CD14-positive monocyte (primary cell): ENCODE measurements at places on chromosomes 13 and 19.

- DNase-seq, result no peak
Observed at GRCh38 chr19:29645911-29646310, 19.4 kb upstream of the PLEKHF1 start.

- DNase-seq, result no peak
Observed at GRCh38 chr13:94598281-94598680, 2.3 kb upstream of the TGDS start.

- DNase-seq, result no peak
Observed at GRCh38 chr13:61880578-61881283, 465.1 kb upstream of the PCDH20 start.

GRCh38 chr19:11881151-11881800 lies 6.3 kb upstream of the ZNF69 start:
- DNase-seq, result peak; percentile 66

DNA sequence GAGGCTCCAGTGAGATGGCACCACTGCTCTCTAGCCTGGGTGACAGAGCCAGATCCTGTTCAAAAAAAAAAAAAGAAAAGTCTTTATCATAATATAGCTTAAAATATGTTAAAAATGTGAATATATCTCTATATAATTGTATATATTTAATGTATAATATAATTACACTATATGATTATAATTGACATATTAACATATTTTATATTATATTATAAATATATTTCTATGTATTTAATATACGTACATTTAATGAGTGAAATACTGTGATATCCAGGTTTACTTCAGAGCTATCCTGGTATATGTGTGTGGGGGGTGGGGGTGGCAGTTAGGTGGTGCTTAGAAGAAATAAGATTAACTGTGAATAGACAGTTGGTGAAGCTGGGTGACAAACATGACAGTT lies 35.6 kb upstream of the SPRY2 start:
- no peak for DNase-seq

DNA sequence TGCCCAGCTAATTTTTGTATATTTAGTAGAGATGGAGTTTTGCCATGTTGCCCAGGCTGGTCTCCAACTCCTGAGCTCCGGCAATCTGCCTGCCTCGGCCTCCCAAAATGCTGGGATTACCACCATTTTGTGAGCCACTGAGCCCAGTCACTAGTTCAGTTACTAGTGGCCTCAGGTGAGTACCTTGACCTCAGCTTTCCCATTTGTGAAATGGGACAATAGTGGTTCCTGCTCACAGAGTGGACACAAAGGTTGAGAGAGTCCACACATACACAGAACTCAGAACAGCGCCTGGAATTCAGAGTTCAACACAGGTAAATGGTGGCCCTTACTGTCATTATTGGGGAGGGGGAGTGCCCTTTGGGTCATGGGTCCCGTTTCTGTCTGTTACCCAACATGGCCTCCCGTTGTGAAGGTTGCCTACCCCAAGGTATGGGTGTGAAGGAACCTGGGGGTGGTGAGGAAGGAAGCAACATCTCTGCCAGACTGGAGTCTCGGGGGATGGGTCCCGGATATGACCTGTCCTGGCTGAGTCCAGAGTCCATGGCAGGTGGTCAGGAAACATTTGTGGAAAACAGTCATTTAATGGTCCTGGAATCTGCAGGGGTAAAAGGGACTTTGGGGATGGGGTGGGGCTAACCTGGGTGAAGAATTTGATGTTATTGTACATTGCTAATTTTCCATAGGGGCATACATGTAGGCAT lies 11.7 kb upstream of the IRGC start:
- DNase-seq, result no peak

DNA sequence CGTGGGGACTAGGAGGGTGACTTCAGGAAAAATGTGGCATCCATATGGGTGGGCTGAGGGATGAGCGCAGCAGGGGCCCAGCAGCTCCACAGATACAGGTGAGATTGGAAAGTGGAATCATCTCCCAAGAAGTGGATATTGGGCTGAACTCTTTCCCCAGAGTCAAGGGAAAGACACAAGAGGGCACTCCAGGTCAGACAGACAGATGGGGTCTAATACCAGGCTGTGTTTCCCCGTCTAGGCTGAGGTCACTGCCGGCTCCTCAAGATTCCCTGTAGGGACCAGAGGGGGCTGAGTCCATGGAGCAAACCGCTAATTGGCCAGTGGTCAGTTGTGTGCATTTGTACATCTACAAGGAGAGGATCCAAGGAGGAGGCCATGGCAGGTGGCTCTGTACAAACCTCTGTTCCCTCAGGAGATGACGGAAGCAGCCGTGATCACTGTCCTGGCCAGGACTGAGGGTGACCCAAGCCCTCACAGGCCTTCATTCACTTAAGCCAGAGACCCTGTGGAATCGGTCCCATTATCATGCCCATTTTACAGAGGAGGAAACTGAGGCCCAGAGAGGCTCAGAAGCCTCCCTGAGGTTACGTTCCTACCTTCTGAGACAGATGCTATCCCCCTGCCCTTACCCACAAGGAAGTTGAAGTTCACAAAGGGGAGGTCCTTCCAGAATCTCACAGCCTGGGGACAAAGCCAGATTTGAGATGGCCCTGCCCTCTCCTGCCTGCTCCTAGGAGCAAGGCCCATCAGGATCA lies 14.9 kb upstream of the IGLON5 start:
- DNase-seq, result no peak

DNA sequence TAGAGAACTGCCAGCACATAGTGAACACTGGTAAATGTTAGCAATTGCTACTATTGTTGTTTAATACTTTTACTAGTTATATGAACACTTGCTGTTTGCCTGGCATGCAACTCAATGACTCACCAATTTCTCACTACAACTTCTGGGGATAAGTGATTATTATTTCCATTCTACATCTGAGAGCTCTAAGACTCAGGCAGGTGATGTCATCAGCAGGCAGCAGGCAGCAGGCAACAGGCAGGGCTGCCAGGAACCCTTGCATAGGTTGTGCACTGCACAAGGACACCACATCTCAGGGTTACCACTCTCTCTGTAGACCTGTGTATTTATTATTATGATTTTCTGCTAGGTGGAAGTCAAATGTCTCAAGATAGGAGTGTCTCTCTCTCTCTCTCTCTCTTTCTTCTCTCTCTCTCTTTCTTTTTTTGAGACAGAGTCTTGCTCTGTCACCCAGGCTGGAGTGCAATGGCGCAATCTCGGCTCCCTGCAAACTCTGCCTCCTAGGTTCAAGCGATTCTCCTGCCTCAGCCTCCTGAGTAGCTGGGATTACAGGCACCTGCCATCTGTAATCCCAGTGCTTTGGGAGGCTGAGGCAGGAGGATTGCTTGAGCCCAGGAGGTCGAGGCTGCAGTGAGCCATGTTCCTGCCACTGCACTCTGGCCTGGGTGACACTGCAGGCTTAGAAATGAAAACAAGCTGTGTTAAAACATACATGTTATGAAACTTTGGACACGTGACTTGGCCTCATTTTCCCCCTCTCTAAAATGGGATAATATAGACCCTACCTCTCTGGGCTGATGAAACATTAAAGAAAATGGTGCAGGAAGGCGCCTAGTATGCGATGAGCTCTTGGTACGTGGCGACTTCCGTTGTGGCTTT lies 22.7 kb downstream of the HPN start:
- DNase-seq, result no peak

GRCh38 chr13:93698016-93698613 lies 471.5 kb downstream of the GPC6 start:
- no peak for DNase-seq

DNA sequence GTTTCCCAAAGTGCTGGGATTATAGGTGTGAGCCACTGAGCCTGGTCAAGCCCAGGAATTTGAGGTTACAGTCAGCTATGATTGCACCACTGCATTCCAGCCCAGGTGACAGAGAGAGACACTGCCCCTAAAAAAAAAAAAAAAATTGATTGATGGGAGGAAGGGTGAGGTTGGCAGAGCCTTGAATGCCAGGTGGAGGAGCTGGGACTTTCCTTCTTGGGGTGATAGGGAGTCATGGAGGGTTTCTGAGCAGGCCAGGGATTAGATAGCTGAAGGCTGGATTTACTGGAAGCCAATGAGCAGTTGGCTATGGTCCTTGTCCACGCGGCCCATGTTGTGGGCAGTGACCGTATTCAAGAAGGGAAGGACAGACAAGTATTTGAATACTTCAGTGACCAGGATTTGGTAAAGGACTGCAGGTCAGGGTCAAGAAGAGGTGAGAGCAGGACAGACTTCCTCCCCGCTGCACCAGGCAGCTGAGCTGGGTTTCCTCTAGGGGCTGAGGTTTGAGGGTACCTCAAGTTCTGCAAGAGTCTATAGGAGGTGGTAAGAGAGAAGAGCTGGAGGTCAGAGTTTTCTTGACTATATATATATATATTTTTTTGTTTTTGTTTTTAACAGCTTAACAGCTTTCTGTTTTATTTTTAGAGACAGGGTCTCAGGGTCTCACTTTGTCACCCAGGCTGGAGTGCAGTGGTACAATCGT lies 6.9 kb upstream of the ICAM4 start:
- no peak for DNase-seq

DNA sequence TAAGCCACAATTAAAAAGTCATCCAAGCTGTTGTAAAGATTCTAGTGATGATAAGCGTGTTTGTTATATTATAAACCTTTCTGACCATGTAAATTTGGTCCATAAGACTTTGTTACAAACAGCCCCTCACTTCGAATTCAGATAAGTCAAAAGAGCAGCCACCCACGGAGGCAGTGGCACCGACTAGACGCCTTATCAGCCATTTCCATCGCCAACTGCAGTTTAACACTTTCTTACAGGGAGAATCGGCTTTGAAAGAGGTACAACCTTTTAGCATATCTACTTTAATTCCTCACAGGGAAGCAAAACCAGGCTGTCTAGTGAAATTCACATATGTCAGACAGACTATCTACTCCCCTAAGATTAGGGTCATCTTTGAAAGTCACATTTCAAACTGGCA lies 47.5 kb downstream of the SOX21 start:
- DNase-seq, result no peak

- no peak for DNase-seq
Observed at GRCh38 chr19:49073514-49074378, 1.2 kb upstream of the KCNA7 start.

- DNase-seq, result no peak
Observed at GRCh38 chr13:112252804-112253590, 123.2 kb upstream of the SPACA7 start.

DNA sequence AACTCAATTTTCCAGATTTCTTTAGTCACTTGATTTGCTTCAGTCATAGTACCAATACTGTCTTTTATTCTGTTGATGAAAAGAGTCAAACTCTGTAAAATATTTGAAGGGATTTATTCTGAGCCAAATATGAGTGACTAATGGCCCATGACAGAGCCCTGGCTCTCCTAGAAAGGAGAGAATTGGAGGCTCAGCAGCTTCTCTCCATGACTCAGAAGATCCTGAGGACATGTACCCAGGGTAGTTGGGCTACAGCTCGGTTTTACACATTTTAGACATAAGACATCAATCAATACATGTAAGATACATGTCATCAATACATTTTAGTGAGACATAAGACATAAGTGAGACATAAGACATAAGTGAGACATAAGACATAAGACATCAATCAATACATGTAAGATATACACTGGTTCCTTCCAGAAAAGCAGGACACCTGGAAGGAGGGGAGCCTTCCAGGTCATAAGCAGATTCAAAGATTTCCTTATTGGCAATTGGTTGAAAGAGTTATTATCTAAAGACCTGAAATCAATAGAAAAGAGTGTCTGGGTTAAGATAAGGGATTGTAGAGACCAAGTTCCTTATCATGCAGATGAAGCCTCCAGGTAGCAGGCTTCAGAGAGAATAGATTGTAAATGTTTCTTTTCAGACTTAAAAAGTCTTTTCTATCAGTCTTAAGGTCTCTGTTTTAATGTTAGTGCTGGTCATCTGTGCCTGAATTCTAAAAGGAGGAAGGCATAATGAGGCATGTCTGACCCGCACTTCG lies 179.8 kb upstream of the RFC3 start:
- DNase-seq, result no peak

- DNase-seq, result no peak
Observed at GRCh38 chr13:99159331-99160061, 41.2 kb upstream of the UBAC2 start.

- no peak for DNase-seq
Observed at GRCh38 chr13:66574606-66575005, 655.5 kb downstream of the PCDH9 start.

- DNase-seq, result no peak
Observed at GRCh38 chr13:42971691-42972347, 20.2 kb downstream of the EPSTI1 start.

DNA sequence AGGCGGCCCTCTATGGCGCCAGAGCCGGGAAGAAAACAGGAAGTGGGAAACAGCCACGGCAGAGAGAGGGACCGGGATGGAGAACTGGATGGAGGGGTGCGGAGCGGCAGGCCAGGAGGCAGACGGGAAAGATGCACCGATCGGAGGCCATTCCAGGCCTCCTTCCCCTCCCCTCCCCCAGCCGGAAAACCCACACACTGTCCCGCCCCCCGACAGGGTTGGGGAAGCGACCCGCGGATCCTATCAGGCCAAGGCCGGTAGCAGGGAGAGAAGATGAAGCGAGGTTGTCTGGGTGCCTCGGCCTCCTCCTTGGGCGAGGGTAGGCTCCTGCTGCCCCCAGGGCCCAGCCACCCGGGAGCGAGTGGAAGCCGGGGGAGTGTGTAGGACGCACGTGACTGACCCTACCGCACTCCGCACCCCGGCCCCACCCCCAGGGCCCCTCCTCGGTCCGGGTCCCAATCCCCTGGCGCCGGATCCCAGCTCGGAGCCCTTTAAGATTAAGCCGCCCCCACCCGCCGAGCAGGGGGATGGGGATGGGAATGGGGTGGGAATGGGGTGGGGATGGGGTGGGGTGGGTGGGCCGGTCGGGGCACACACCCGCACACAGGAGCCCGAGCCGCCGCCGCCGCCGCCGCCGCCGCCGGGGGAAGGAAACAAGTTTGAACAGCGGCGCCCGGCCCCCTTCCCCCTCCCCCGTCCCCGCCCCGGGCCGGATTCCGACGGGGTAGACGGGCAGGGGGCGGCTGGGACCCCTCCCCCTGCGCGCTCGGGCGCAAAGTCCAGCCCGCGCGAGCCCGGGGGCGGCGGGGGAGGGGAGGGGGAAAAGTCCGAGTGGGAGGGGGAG lies 1.5 kb downstream of the ERF start:
- no peak for DNase-seq

DNA sequence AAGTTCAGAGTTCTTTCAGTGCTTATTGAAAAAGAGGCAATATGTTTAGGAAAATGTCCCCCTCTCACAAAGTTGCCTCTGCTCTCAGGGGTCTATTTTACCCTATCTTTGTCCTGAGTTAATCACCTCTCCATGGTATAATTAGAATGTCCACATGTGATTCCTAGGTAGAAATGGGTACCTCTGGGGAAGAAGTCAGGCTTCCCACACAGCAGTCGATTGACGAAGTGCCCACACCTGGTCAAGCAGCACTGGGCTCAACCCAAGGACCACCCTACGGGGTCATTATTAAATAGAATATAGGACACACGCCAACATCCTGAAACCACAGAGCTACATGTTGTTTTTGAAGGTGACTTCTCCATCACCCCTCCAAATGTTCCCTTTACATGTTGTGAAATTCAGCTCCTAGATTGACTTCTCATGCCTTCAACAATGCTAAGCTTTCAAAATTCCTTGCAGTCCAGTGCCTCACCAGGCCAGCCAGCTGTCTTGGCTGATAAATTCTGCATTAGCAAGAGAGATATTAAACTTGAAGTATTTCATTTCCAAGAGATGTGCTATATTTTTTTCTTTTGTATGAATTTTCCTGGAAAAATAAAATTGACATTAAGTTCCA lies 43.6 kb upstream of the FAM124A start:
- no peak for DNase-seq
